Panc1 (cell line): ENCODE measurements at places on chromosomes 13 and 19.

DNA sequence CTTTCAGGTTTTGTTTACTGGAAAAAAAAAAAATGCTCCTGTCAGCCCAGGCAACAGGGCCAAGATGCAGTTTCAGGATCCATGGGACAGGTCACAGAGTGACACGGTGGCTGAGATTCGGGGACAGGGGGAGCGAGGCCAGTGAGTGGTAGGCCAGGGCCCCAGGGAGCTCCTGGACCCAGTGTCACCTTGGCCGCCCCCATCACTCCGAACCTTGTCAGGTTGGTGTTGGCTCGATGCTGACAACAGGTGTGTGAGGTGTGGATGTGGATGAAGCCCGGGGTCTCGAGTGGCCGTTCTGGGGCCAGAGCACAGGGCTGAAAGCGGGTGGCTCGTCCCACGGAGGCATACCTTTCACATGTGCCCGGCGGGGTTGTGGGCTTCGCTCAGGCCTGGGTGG, 6.1 kb upstream of the UQCR11 start:
- no peak overlapping the region for H3K4me3 ChIP-seq
- H3K36me3 ChIP-seq = no peaks in the 10 kb centered on the region
- H3K27me3 ChIP-seq = no peaks in the 10 kb centered on the region
- DNase-seq = no peak
- H3K4me1 ChIP-seq = peaks cover 17% of the 10 kb centered on the region
- no peak overlapping the region for H3K27ac ChIP-seq

DNA sequence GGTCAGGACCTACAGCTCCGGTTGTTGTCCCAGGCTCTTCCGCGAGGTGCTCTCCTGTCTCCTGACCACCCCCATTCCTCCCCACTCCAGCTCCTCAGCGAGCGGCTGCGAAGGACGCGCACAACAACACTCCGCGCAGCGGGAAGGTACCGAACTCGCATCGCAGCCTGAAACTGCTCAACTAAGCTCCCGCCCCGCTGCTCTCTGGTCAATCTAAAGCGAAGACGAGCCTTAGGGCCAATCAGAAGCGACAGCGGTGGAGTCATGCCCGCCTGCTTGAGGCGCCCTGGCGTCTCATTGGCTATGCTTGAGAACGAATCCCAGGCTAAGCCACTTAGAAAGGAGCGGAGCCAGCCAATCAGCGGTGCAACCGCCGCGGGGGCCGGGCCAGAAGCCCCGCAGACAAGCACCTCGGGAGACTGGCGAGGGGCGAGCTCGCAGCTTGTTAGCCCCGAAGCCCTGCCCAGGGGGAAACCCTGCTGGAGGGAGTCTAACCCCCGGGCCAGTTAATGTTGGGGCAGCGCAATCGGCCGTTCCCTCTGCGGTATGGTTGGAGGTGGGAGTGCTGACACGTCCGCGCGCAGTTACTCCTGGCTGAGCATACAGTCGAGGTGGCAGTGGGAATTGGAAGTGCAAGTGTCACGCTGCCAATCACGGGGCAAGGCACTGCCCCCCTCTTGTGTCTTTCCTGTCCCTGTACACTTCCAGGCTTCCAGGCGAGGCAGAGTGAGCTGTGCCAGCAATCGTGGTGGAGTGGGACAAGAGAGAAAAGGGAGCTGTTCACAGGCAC, 1.9 kb upstream of the ZBTB32 start:
- H3K4me1 ChIP-seq = 0 out of 2 replicates have a peak, but pooled peaks cover 5% of the 10 kb centered on the region
- peak overlapping the region; percentile 80 for H3K4me3 ChIP-seq
- peak overlapping the region; percentile 78 for H3K27ac ChIP-seq
- H3K36me3 ChIP-seq = no peaks in the 10 kb centered on the region
- H3K27me3 ChIP-seq = no peaks in the 10 kb centered on the region

DNA sequence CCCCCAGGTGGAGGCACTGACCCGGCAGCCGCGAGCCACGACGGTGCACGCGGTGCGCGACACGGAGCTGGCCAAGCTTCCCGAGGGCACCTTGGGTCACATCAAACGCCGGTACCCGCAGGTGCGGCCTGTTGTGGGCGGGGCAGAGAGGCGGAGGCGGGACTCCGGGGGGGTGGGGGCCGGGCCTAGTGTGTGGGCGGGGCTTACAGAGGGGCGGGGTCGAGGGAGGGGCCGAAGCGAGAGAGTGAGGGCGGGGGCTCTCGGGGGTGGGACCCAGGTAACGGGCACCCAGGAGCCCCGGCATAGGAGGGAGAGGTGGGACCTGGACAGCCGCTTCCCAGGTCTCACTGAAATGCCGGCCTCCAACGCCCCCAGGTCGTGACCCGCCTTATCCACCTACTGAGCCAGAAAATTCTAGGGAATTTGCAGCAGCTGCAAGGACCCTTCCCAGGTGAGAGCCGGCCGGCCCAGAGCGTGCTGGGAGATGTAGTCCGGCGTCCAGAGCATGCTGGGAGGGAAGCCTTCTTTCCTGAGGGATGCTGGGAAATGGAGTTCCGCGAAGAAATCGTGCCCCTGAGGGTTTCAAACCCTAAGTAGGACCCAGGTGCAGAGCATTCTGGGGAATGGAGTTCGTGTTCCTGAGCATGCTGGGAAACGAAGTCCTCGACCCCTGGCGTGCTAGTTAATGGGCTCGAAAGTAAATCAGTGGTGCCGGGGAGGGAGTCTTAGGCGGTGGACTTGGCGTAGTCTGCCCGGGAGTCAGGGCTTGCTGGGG, 15.7 kb downstream of the PNPLA6 start:
- H3K36me3 ChIP-seq = no peaks in the 10 kb centered on the region
- no peaks in the 10 kb centered on the region for H3K4me1 ChIP-seq
- no peaks in the 10 kb centered on the region for H3K27me3 ChIP-seq
- DNase-seq = no peak
- H3K27ac ChIP-seq = no peak overlapping the region
- no peak overlapping the region for H3K4me3 ChIP-seq

GRCh38 chr19:41784743-41785142, 11.6 kb upstream of the CEACAM3 start:
- H3K4me1 ChIP-seq = 0 out of 2 replicates have a peak, but pooled peaks cover 3% of the 10 kb centered on the region
- H3K4me3 ChIP-seq = no peak overlapping the region
- DNase-seq = no peak
- H3K36me3 ChIP-seq = no peaks in the 10 kb centered on the region
- H3K27me3 ChIP-seq = peaks cover 2% of the 10 kb centered on the region; the same call in 1 of the 2 replicates

GRCh38 chr19:29528946-29529645, 3.3 kb downstream of the VSTM2B start:
- peak overlapping the region; percentile 30 for H3K4me3 ChIP-seq
- H3K27me3 ChIP-seq = peaks cover 5% of the 10 kb centered on the region; the same call in 1 of the 2 replicates
- H3K27ac ChIP-seq = no peak overlapping the region
- H3K4me1 ChIP-seq = no peaks in the 10 kb centered on the region

- peaks cover 7% of the 10 kb centered on the region for H3K4me1 ChIP-seq
- no peak overlapping the region for H3K27ac ChIP-seq
- no peak overlapping the region for H3K4me3 ChIP-seq
- H3K27me3 ChIP-seq = no peaks in the 10 kb centered on the region
Measured at GRCh38 chr13:33263976-33264619, 21.5 kb downstream of the STARD13 start.

GRCh38 chr19:3565139-3565538, 7.6 kb upstream of the HMG20B start:
- H3K36me3 ChIP-seq = no peaks in the 10 kb centered on the region
- H3K4me3 ChIP-seq = no peak overlapping the region
- H3K27me3 ChIP-seq = no peaks in the 10 kb centered on the region
- no peak overlapping the region for H3K27ac ChIP-seq
- no peaks in the 10 kb centered on the region for H3K4me1 ChIP-seq

- no peaks in the 10 kb centered on the region for H3K4me1 ChIP-seq
- H3K4me3 ChIP-seq = no peak overlapping the region
- no peaks in the 10 kb centered on the region for H3K36me3 ChIP-seq
- H3K27me3 ChIP-seq = no peaks in the 10 kb centered on the region
- DNase-seq = no peak
Measured at GRCh38 chr19:14425696-14426138, 6.6 kb upstream of the DDX39A start.

DNA sequence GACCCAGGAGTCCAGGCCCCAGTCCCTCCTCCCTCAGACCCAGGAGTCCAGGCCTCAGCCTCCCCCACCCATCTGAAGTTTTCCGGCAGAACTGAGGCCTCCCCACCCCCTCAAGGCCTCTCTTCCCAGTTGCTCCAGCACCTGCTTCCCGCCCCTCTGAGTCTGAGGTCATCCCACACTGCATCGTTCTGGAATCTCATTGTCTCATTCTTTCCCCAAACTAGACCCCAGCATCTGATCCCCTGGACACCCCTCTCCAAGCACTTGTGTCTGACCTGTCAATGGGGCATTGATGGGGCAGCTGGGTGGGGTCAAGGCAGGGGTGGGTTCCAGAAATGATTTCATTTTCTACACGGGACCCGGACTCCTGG, 793 bp upstream of the SBK2 start:
- peaks cover 6% of the 10 kb centered on the region for H3K4me1 ChIP-seq
- no peaks in the 10 kb centered on the region for H3K36me3 ChIP-seq
- no peaks in the 10 kb centered on the region for H3K27me3 ChIP-seq
- no peak for DNase-seq
- no peak overlapping the region; the same call in 1 of the 2 replicates for H3K27ac ChIP-seq
- no peak overlapping the region for H3K4me3 ChIP-seq

- no peak for DNase-seq
- H3K4me3 ChIP-seq = no peak overlapping the region
- no peaks in the 10 kb centered on the region; the same call in 1 of the 2 replicates for H3K27me3 ChIP-seq
- H3K4me1 ChIP-seq = no peaks in the 10 kb centered on the region
Measured at GRCh38 chr19:31598730-31599238, 249.5 kb upstream of the TSHZ3 start.

GRCh38 chr19:19561946-19562664, 24.0 kb downstream of the CILP2 start:
- H3K4me1 ChIP-seq = no peaks in the 10 kb centered on the region
- H3K4me3 ChIP-seq = no peak overlapping the region
- DNase-seq = no peak
- H3K36me3 ChIP-seq = no peaks in the 10 kb centered on the region
- no peak overlapping the region for H3K27ac ChIP-seq

DNA sequence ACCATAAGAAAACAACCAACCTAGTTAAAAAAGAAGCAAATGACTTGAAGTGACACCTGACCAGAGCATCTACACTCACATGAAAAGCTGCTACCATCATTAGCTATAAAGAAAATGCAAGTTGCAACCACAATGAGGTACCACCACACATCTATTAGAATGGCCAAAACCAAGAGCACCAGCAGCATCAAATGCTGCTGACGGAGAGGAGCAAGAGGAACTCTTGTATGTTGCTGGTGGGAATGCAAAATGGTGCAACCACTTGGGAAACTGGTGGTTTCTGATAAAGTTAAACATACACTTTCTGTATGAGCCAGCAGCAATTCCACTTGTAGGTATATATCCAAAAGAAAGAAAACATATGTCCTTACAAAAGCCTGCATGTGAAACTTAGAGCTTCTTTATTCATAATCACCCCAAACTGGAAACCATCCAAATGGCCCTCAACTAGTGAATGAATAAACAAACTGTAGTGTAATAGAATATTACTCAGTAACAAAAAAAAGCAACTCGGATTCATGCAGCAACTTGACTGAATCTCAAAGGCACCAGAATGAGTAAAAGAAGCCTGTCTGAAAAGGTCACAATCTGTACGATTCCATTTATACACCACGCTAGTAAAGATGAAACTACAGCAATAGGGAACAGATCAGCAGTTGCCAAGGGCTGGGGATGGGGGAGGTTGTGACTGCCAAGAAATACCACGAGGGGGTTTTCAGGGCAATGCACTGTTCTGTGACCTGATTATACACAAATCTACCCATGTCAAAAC, 60.9 kb upstream of the RANBP3 start:
- H3K4me3 ChIP-seq = no peak overlapping the region
- no peaks in the 10 kb centered on the region for H3K4me1 ChIP-seq
- H3K27me3 ChIP-seq = no peaks in the 10 kb centered on the region
- H3K36me3 ChIP-seq = no peaks in the 10 kb centered on the region
- H3K27ac ChIP-seq = no peak overlapping the region

DNA sequence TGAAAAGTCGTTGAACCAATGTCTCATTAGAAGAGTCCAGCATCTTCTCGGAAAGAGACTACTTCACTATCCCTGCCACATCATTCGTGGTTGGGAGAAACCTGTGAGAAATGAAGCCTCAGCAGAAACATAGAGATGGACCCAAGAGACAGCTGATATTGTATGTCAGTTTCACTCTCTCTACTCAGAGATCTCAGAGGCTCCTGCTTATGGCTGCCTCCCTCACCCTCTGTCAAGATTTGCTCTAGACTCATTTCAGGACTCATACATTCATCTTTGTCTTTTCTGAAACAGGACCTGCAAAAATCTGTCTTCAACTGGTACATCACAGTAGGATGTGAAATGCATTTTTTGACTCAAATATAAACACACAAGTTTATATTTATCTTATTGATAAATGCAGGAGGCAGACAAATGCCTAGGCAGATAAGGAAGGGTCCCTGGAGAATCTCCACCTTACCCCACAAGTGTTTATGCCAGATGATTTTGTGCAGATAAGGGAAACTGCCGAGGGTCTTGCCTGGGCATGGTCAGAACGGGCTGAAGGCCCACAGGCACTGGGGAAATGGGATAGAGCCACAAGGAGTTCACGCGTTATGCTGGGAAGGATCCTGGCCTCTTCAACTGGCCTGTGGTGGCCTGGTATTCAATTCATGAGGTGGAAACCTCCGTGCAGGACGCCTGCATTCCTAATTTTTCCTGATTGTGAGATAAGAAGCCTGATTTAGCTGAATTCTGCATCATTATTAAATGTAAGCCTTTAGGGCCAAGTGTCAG, 1834.0 kb upstream of the PCDH20 start:
- no peak overlapping the region for H3K27ac ChIP-seq
- H3K4me3 ChIP-seq = no peak overlapping the region
- no peaks in the 10 kb centered on the region for H3K27me3 ChIP-seq

DNA sequence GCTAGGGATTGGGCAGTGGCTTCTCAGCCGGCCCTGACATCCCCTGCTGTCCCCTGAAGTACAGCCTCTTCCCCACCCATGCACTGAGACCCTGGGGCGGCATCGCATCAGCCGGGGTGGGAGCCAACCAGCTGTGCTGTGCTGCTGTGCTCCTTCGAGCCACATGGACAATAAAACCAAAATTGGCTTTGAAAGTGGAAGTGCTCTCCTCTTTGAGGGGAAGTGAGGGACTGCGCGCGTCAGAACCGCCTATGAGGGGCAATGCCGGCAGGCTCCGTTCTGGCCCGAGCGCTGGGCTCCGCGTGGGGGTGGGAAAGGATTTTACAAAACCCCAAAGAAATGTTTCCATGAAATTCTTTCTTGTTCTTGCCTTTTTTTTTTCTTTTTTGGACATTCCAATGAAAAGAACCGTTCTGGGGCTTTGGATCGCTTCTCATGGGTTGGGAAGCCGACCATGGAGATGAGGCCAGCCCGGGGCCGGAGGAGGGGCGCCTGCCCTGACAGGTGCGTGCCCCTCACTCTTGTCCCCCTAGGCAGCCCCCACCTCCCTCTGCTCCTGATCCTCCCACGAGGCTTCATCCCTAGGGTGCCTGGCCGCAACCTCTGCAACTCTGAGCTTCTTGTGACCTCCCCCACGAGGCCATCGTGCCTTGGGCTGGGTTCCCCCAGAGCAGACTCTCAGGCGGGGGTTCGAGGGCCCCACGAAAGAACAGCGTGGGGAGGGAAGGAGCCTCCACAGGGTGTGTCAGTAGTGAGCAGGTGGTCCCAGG, 22.6 kb downstream of the KLHL26 start:
- no peak overlapping the region for H3K27ac ChIP-seq
- DNase-seq = no peak
- peaks cover 7% of the 10 kb centered on the region; the same call in 1 of the 2 replicates for H3K4me1 ChIP-seq
- H3K27me3 ChIP-seq = no peaks in the 10 kb centered on the region
- H3K36me3 ChIP-seq = no peaks in the 10 kb centered on the region
